ENCODE measurements at places on chromosomes 13 and 19.

DNA sequence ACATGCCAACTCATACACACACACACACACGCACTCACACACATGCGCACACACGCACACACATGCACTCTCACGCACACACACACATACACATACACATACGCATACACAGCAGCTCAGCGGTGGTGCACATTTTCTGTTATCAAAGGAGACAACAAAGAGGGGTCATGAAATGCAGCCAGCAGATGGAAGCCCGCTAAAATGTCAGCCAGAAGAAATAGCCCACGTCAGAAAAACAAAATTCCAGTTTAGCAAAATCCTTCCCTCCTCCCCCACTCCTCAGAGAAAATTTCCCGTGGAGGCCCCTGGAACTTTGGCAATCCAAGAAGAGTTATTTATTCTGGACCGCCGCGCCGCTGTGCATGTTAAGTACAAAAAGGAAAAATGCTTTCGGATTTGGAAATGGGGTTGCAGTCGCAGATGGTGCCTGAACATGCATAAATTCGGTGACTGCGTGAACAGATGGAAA is 114.6 kb upstream of the VSTM2B start:
- DNase-seq: no peak

- DNase-seq: no peak
Observed at GRCh38 chr13:94312511-94313216, 166.8 kb downstream of the DCT start.

- no peak for DNase-seq
Observed at GRCh38 chr19:45110851-45111266, 17.9 kb downstream of the PPP1R37 start.

- DNase-seq: no peak
Observed at GRCh38 chr19:8116437-8117293, 32.7 kb downstream of the FBN3 start.

- no peak for DNase-seq
Observed at GRCh38 chr13:59745392-59745788, 418.3 kb downstream of the DIAPH3 start.

- DNase-seq: no peak
Observed at GRCh38 chr13:98393873-98394272, 183.0 kb downstream of the STK24 start.

DNA sequence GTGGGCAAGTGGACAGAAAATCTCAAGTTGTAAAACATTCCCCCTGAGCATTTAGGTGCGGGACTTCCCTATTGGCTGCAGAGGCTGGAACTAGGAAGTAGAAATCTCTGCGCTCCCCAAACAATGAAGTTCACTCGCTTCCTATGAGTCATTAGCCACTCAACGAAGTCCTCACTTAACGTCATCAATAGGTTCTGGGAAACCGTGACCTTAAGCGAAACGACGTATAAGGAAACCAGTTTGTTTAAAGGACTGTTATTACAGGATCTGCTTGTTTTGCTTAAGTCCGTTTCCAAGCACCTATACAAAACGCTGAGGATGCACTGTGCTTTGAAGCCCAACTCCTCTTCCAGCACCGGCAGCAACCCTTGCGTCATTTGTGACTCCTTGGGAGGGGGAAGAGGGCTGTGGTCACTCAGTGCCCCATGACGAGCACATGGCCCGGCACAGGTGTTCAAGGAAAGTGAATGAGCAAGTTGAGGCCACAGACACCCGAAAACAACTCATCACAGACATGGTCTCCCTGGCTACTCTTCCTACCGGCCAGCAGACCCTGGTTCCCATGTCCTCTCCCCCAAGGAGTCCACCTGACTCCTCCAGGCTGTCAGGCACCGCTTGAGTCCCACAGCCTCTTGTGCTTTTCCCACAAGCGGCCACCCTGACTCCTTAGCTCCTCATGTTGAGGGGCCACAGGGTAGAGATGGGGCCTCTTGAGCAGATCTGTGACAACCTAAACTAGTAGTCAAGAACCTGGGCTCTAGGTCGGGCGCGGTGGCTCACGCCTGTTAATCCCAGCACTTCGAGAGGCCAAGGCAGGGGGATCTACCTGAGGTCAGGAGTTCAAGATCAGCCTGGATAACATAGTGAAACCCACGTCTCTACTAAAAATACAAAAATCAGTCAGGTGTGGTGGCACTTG is 4.8 kb downstream of the RPS16 start:
- no peak for DNase-seq

DNA sequence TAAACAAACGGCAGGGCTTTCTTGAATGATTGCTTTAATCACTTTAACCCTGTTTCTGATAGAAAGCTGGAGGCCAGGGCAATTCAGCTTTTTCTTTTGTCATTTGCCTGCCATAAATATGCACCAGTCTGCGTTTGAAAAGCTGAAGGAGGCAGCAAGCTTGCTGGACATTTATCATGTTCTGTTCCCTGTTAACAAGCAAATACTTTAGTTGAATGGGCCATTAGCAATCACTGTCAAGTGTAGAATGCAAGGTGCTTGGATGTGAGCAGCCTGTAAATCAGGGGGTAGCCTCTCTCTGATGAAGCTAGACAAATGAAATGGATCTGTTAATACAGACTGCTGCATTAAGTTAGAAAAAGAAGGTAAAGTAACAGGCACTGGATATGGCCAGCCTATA is 7.6 kb downstream of the EFNB2 start:
- no peak for DNase-seq

DNA sequence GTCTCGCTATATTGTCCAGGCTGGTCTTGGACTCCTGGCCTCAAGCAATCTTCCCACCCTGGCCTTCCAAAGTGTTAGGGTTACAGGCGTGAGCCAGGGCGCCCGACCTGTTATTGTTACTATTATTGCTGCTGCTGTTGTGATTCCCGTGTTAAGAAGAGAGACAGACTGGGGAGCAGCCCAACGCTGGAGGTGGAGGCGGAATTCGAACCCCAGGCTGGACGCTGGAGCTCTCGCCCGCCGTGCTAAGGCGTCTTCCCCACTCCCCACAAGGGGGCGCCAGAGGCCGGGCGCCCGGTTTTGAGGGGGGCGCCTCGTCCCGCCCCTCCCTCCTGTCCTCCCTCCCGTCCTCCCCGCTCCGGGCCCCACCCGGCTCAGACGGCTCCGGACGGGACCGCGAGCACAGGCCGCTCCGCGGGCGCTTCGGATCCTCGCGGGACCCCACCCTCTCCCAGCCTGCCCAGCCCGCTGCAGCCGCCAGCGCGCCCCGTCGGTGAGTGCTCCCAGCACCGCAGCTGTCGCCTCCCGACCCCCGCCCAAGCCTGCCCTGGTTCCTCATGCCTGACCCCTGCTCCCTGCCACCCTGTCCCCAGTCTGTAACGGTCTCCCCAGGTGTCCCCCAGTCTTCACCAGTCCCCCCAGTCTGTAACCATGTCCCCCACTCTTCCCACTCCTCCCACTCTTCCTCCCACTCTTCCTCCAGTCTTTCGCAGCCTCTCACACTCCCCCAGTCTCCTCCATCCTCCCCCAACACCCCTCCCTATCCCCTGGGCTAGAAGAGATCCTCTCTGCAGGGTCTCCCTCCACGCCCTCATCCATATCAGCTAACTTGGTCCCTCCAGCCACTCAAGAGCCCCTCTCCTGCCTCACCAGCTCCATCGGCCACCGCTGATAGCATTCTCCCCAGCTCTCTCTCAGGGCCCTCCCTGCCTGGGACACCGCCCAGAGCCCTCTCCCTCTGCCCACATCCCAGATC is at the start of gene EHD2:
TSS of gene EHD2 (plus strand) at position 377 of the 976 bp plus-strand sequence. CDS start 3,191 bp downstream, outside the sequence.
- DNase-seq: no peak

- no peak for DNase-seq
Observed at GRCh38 chr13:73861136-73861535, 273.1 kb downstream of the KLF12 start.

GRCh38 chr13:31301119-31301518 is 101.3 kb downstream of the B3GLCT start:
- DNase-seq: no peak

- no peak for DNase-seq
Observed at GRCh38 chr13:79987323-79987722, 353.6 kb downstream of the SPRY2 start.

DNA sequence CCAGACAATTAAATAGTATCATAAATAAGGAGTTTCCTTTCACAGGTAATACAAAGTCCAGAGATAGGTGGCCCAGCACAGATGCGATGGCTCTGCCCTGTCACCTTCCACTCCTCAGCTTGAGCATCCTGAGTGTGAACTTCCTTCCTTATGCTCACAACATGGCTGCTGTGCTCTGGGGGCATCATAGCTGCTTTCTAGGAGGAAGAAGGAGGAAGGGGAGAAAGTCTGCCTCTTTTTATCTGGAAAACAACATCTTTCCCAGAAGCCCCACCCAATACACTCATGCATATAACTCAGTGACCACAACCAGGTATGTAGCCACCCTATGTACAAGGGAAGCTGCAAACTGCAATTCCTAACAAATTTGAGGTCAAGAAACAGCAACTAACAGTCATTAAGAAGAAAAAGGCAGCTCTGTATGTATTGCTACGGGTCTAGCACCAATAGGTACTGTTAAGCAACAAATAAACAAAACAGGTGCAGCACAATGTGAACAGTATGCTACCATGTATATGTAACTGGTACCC is 201.2 kb upstream of the UBL3 start:
- DNase-seq: no peak

- no peak for DNase-seq
Observed at GRCh38 chr19:51000981-51001380, 423 bp downstream of the KLK8 start.
